Stimulated activated CD8-positive, alpha-beta memory T cell treated with anti-CD3 and anti-CD28 coated beads, Interleukin-4, amount 100 ng/mL, for 1 hour (primary cell): ENCODE measurements at places on chromosomes 3 and 15.

- no peak for DNase-seq
These were observed 41.5 kb downstream of the PRKCD start for GRCh38 chr3:53202331-53203015.

DNA sequence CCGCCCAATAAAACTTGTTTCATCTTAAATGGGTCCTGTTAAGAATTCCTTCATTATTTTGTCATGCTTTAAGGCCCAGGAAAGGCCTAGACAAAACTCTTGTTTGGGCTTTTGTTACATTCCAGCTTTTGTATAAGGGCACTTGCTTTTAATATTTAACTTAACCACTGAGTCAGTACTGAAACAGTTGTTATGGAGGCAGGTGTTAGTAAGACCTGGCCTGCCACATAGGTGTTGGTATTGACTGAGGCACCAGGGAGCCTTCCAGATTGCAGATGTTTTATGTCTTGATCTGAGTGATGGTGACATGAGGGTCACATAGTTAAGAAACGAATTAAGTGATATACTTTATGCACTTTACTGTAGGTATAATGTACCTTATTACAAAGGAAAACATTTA, 274.9 kb upstream of the TGFBR2 start:
- DNase-seq, result no peak

DNA sequence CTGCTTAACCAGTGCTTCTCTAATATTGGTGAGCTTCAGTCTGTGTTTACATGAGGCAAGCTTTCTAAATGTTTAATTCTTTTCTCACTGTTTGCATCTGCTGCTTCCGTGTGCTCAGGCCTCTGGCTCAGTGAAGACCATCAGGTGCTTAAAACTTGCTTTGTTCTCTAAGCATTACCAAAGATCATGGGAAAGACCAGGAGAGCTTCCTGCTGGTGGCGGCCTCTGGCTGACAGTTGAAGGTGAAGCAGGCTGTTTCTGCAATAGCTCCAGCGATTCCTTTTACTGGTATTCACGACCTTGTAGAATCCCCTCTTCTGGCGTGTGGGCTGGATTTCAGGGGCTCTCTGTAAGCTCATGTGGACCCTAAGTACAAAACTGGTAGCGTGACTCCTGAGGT, 45.1 kb downstream of the EDEM1 start:
- no peak for DNase-seq

DNA sequence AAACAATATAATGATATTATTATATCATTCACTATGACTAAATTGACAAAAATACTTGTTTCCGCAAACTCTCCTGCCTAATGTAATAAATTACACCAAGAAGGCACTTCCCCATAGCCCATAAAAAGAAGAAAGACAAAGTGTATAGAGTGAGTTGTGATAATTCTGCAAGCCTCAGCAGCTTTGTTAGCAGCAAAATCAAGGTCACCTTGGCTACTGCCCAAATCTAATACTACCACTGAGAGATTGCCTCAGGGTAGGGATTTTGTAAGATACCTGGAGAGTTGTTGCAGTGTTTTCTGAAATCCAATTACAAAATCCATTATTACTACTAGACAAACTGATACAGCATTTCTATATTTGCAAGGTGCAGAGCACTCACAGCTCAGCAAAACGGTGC, 503.5 kb downstream of the FGF12 start:
- no peak for DNase-seq

DNA sequence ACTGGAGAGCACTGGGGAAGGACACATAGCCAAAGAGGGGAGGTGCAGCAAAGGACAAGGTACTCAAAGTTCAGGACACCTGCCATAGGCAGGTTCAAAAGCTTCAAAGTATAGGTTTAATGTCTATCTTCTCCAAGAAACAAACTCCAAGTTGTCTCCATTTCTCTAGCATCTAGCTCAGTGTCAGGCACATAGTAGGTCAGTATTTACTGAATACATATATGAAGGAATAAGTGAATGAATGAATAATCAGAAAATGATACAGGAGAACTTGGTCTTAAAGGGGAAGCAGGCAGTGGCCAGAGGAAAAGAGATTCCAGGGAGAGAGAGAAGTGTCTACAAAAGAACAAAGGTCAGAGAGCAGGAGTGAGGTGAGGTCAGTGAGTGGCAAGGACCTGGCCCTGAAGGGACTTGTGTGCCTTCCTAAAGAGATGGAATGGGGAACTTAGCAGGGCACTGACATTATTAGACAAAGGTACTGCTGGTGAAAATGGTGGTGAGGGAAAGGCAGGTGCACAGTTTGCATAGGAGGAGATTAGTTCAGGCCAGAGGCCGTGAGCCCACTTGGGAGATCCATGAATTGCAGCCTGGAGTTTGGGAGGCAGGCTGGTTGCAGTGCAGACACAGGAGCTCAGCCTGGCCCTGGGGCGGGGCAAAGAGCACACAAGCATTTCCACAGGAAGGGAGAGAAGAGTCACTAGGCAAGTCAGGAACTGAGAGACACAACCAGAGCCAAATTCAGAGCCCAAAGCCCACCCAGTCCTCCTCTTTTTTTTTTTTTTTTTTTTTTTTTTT, 21.4 kb downstream of the TBC1D2B start:
- DNase-seq, result no peak

GRCh38 chr15:40088929-40089755, 19.5 kb downstream of the BMF start:
- DNase-seq, result no peak

DNA sequence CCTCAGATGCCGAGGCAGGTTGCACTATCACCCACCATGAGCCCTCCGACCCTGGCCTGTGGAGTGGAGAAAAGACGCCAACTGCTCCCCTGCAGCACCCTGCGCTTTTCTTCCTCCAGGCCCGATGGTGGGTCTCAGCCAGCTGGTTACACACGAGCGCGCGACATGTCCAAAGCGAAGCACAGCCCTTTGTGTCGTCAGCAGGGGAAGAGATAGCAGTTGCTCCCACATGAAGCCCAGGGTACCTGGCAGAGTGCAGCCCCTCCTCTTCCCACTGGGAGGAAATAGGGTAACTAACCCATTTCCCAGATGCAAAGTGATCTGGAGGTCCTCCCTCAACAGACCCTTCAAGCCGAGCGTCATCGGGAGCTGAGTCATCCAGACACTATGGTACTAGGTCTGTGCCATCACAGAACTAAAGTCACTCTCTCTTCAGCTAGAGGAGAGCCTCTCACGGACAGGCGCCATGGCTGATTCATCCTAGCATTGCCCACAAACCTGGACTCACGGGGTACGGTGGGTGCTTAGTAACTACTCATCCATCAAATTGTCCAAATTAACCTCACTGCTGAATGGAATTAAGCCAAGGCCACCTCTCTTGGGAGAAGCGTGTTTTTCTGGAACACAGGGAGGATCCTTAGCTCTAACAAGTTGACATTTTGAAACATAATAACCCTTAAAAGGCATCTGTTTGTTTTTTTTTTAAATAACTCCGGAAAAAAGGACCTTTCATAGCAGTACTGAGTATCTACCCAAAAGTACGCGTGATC, 45.2 kb upstream of the BDH1 start:
- DNase-seq, result no peak

GRCh38 chr3:23985747-23986544, 40.9 kb downstream of the NR1D2 start:
- no peak for DNase-seq

DNA sequence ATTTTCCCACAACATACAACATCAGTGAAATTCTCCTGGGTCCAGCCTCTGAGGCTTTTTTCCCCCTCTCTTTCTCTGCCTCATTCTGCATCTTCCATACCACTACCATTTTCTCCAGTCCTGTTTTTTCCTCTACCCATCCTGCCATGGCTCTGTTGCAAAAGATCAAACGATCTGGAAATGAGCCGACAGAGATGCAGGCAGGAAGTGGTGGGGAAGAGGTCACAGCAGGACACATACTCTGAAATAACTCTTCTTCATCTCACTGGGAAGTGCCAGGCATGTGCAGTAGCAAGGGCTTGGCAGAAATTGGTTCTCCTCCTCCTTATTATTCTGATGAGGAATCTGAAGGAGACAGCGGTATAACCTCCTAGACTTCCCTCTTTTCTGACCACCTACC, 114.3 kb downstream of the CORO2B start:
- no peak for DNase-seq

GRCh38 chr3:110579840-110580550, 491.6 kb upstream of the NECTIN3 start:
- no peak for DNase-seq

GRCh38 chr3:50639055-50639494, 22.1 kb downstream of the MAPKAPK3 start:
- DNase-seq, result no peak

- DNase-seq, result no peak
These were observed 67.2 kb downstream of the UMPS start for GRCh38 chr3:124797426-124797945.

DNA sequence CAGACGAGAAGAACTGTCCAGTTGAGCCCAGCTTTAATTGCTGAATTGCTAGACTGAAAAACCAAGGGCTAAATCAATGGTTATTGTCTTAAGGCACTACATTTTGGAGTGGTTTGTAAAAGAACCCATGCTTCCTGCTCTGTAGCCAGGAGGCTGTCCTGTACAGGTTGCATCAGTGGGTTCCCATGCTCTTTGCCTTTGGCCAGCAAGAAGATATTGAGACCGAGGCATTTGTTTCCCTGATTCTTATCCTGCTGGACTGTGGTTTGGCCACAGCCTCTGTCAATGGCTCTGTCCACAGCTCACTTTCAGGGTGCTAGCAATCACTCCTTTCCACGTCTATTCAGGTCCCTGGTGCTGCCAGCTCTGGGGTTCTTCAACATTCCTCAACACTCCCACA, 89.6 kb downstream of the FAM43A start:
- DNase-seq, result no peak

DNA sequence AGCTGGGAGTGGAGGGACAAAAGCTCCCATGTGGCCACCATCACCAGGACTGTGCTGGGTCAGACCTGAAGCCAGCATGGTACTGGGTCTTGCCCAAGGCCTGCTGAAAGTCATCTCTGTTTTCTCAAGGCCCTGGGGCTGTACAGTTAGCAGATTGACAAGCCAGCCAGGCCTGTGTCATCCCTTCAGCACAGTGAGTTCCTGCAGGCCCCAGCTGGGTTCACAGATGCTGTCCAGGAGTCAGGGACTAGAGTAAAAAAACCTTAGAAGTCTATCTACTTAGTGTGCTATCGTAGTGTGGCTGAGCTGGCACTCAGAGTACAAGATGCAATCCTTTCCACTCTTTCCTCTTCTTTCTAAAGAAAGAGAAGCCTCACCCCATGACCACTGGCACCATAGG, 246.0 kb upstream of the NAALADL2 start:
- no peak for DNase-seq

GRCh38 chr3:171334465-171334811, 125.8 kb downstream of the TNIK start:
- no peak for DNase-seq

DNA sequence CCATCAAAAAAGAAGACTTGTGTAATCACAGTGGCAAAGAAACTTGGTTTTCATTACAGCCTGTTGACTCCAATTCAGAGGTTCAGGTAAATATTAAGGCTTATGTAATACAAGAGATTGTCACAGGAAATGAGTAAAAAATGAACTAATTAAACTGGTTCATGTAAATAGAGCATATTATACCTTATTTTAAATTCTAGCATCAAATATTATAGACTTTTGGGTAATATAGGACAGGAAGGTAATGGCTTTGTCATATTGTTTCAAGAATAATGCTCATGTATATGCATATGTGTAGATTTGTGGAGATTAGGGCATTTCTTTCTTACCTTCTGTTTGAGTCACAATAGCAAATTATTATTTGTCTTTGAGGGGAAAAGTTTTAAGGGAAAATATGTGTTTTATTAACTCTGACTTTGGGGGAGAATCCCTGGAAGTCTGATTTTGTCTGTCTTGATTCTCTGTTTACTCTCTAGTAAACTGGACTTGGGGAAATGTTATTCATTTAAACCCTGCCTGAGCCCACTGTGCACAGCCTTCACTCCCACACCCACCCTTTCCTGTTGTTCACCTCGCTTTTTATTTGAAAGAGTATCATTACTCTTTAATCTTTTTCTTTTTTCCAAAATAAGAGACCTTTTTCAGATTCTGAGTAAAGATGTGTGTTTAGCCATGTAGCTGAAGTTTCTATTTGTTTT, 43.0 kb downstream of the RASA2 start:
- DNase-seq, result no peak

DNA sequence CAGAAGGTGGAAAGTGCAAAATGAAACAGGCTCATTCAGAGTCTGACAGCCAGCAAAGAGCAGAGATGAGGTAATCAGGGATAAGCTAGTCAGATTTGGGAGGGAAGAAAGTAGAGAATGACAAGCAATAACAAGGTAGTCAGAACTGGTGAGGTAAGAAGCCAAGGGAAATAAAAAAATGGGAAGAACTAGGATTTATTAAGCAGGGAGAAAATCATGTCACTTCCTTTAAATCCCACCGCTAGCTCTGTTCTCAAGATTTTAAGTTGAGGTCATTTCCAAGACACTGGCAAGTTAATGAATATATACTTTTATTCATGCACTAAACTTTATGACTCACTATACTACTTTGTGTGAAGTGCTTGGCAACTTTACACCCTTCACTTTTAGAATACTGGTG, 1106.8 kb downstream of the IGSF11 start:
- no peak for DNase-seq

DNA sequence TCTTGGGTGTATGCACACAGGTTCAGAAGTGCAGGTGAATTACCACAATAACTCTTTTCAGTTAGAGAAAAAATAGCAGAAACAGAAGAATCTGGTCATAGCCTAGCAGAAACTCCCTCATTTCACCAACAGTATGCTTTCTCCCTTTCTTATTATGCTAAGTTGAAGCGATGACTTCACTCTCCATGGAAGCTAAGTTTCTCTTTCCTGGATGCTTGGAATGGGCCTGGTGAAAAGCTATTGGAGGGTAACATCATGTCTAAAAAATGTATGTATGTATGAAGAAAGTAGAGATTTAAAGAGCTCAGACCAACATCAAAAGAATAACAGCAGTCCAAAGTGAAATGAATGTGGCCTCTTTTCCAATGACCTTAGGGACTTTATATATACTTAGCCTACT, 145.5 kb downstream of the TIGIT start:
- no peak for DNase-seq

DNA sequence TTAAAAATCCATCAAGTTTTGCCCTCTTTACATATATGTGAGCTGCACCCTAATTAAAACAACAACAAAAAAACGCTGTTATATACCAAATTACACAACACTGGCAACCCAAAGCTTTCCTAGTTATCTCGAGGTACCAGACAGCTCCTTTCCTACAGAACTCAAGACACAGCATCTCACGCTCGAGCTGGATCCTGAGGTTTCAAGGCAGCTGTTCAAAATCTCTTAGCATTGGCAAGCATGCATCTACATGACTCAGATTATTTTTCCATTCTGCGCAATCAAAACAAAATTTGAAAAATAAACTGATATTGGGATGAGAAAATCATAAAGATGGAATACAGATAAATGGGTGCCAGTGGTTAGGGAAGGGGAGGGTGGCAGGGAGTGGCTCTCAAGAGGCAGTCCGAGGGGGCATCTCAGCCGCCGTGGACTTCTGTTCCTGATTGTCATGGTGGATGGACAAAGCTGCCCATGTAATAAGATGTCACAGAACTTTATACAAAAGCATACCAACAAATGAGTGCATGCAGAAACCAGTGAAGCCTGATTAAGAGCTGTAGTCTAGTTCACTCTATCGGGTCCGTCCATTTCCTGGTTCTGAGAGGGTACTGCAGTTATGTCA, 91.5 kb downstream of the ADAMTS17 start:
- no peak for DNase-seq

- no peak for DNase-seq
These were observed 360.2 kb upstream of the ROPN1 start for GRCh38 chr3:124352149-124352539.
